NCI-H146 (cell line): ENCODE measurements at places on chromosomes 4 and X.

DNA sequence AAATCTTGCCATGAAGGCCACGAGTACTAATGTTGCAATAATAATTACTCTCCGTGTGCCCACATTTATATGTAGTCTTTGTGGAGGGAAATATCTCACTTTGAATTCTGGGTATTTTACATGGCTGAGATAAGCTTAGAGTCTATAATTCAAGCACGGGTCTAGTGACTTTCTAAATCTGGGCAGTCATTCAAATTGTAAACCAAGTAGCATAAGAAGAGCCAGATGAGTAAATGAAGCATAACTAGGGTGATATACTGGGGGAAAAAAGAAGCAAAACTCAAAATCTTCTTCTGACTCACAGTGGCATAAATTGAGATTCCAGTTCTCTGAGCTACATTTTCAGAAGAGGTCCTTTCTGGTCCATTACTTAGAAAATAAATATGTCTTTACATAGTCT, 53.0 kb downstream of the MAPK10 start:
- no peak for DNase-seq

GRCh38 chr4:168129046-168129772, 36.9 kb downstream of the ANXA10 start:
- DNase-seq: no peak

GRCh38 chr4:56345458-56345857, 41.8 kb downstream of the AASDH start:
- no peak for DNase-seq

DNA sequence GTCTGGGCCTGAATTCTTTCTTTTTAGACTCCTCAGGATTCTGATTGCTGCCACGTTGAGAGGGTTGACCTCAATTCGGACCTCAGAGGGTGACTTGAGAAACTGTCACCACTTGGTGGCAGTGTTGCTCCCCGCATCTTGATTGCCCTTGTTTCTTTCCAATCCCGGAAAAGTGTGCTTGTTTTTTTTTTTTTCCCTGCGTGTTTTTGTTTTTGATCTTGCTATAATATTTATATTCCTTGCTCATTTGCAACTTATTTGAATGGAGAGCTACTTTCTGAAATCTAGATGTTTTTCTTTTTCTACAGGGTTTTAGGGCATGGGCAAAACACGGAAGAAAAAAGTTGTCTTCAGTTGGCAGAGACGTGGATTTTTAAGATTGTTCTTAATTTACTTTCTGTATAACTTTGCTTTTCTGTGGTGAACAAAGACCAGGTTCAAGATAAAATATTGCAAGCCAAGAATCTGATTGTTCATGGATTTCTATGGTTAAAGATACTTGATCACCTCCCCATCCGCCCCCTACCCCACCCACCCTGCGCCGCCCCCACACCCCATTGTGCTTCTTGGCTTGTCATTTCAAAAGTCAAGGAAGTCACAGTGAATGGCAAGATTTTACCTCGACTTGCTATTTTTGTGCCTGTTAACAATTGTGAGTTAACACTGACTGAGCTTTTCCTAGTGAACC, 102.0 kb downstream of the PTTG2 start:
- peak; percentile 67 for DNase-seq

DNA sequence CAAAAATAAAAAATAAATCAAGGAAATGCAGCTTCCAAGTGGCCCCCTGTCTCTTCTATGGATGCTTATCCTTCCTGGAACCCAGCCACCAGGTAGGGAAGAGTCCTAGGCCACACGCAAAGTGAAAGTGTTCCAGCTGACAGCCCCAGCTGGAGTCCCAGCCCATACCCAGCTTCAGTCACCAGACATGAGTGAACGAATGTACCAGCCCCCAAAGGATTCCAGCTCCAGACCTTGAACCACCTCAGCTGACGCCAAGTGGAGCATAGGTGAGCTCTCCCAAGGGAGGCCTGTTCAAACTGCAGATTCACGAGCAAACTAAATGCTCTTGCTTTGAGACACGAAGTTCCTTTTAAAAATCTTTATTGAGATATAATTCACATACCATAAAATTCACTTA, 62.0 kb downstream of the BCOR start:
- no peak for DNase-seq

DNA sequence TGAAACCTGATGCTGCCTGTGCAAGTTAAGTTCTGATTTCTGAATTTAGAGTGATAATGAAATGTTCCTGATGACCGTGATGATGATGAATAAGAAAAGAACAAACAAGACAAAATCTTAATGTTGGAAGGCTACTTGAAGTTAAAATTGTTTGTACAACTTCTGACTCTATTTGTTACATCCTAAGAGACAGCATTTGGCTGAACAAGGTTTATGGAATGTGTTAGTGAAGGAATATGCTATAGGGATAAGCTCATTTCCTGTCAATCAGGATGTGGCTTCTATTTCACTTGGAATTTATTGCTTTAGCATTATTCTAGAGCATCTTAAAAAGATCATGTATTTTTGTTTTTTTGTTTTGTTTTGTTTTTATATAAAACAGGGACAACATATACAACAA, 267.5 kb downstream of the FAT4 start:
- DNase-seq: no peak

GRCh38 chrX:10393899-10394298, 226.5 kb downstream of the MID1 start:
- no peak for DNase-seq

DNA sequence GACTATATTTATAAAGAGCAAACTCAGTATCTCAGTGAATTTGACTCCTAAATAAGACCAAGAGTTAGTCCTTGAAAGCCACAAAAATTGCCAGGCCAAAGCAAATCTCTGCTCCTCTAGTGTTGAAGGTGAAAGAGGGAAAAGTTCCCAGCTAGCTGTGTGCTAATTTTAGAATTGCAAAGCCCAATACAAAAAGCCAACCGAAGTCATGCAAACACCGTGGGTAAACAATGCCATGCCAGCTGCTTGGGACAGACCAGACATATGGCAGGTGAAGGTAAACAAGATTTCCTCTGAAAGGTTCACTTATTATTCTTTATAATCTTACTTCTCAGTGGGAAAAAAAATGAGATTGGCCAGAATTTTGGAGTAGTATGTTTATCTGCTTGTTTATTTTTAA, 80.5 kb upstream of the LNX1 start:
- peak; percentile 89 for DNase-seq
